ENCODE measurements at places on chromosomes 5 and 9.

DNA sequence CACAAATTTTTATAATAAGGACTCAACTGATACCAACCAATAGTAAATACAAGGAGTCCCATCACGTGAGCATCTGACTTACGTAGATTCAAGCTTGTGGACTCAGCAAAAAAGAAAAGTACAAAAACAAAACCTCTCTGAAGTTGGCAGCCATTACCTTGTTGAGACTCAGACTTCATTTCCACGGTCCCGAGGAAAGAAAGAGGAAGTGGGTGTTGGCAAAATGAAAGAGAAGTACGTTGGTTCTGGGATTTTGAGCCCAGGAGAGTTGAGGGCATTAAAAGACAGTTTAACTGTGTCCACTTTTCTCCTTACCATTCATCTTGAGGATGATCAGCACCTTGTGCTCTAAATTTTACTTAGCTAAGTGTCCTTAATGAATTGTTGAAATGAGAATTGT, 26.7 kb downstream of the NCBP1 start:
- no peak for DNase-seq

- DNase-seq: no peak
These were observed 9.4 kb downstream of the SLC38A9 start for GRCh38 chr5:55702598-55703345.

DNA sequence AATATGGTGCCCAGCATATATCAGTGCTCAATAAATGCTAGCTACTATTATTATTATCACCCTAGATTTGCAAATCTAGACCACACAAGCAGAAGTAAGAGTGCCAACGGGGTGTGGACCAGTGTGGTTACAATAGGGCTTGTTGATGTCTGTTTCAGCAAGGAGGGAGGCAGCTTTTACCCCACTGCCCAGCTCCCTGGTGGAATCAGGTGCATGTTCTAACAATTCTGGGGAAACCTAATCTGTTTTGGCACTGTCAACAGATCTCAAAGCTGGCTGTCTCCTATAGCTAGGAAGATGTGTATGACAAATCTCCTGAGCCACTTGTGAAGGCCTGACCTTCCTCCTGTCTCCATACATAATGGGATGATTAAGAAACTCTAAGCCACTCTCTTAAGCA, 5.7 kb downstream of the TGFBI start:
- no peak for DNase-seq

DNA sequence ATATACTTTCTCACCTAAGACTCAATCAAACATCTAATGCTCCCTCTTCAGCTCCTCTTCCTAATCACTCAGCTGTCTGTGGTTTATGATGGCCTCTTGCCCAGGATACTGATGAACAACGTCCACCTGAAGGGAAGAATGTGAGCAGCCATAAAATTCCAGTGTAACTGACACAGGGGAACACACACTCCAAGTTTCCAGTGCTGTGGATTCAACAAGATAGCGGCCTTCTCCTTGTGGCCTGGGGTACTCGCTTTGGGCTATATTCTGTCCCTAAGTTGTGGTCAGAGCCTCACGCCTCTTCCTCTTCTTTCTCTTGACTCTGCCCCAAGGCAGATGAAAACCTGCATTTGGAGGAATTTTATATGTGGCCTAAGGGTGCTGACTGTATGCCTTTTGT, 11.7 kb downstream of the B4GALT1 start:
- no peak for DNase-seq

GRCh38 chr9:13717322-13718054, 438.0 kb upstream of the MPDZ start:
- DNase-seq: no peak

GRCh38 chr5:172608773-172609172, 32.3 kb upstream of the NEURL1B start:
- no peak for DNase-seq

- no peak for DNase-seq
These were observed 67.6 kb downstream of the FYB1 start for GRCh38 chr5:39151745-39152144.

- DNase-seq: no peak
These were observed 19.3 kb downstream of the CDKN2A start for GRCh38 chr9:21974722-21975409.

DNA sequence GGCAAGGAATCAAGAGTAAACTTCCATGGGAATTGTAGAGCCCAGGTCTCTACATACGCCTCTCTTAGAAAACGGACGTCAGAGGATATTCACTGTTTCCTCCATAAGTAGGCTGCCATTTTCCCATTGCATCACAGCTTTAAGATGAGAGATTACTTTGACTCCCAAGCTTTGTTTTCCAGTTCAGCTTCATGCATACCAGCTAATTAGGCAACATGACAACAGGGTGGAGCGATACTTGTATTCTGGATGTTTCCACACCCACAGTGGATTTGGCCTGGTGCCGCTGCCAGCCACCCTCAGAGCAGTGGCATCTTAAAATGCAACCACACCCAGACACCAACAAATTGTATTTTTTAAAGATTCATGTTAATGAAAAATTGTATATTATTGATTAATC, 20.9 kb upstream of the SPINK5 start:
- DNase-seq: no peak

GRCh38 chr9:72309364-72310133, 55.5 kb downstream of the ZFAND5 start:
- no peak for DNase-seq

All from esophagus squamous epithelium (tissue), 5 donors.